Stimulated activated CD4-positive, alpha-beta T cell treated with anti-CD3 and anti-CD28 coated beads, Interleukin-2, amount 100 ng/mL, for 4 hours (primary cell): ENCODE measurements at places on chromosomes 4 and X.

GRCh38 chr4:128517739-128518510 is 230.3 kb upstream of the PGRMC2 start:
- DNase-seq = no peak

GRCh38 chr4:109113521-109113920 is 188.9 kb downstream of the COL25A1 start:
- DNase-seq = no peak

DNA sequence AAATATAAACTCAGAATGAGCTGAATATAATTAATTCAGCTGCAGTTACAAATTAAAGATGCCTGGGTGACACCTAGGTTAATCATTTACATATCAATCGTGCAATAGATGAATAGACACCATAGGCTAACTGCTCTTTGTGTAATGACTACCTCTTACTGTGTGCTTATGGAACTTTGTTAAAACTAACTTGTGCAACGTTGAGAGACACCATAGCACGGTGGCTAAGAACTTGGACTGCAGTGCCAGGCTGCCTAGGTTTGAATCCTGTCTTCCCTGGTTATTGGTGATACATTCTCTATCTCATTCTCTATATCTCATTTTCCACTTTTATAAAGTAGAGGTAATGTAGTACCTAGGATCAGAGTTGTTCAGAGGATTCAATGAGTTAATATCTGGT is 46.9 kb downstream of the SMAD1 start:
- no peak for DNase-seq

GRCh38 chr4:185786422-185786821 is 25.6 kb downstream of the SORBS2 start:
- DNase-seq = no peak

DNA sequence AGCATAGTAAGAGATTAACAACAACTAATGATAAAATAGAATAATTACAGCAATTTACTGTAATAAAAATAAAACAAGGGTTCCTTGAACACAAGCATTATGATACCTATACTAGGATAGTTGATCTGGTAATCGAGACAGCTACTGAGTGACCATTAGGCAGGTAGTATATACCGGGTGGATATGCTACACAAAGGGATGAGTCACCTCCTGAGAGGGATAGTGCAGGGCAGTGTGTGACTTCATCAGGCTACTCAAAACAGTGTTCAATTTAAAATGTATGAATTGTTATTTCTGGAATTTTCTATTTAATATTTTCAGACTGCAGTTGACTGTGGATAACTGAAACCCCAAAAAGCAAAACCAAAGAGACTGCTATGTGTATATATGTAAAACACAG is 9.7 kb upstream of the ANTXR2 start:
- DNase-seq = no peak

DNA sequence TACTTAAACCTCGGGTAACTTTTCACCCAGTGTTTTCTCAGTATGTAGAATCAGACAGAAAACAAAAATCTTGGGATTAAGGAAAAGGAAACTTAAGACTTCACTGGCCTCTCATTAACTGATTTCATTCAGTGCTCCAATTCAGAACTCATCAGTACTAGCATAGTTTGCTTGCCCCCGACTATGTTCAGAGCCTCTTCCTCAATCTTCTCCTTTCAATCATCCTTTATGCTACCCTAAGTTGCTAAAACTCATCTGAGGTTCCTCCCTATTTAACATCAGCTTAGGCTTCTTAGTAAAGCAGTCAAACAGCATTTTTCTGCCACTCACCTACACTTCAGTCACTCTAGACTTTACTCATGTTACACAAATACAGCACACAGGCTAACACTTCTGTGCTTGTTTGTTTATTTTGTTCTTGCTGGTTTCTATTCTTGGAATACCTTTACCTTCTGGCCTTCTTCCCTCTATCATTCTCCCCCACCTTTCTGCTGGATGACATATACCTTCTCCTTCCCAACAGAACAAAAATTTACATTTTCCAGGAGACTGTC is 163.0 kb upstream of the TLL1 start:
- DNase-seq = no peak

DNA sequence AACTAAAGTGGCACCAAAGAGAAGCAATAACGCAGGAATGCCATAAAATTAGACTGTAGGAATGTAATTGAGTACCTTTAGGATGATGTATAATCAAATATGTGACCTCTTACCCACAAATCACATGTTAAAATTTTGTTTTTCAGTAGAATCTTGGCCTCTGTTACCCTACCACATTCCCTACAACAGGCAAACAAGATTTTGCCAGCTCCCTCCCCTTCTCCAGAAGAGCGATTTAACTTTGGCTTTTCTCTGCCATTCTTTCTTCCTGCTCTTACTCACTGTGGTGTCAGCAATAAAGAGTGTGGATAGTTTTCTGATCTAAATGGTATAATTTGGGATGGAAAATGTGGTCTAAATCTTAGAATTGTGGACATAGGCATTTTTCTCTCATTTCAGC is 57.2 kb downstream of the TRIM2 start:
- no peak for DNase-seq
